Muscle of leg (tissue), 16 donors: ENCODE measurements at places on chromosomes 3 and 15. TPM values are rescaled to one million over a fixed set of nuclear protein-coding genes. Genes with fewer than 3 reads are reported as not detected.

MYEF2 gene
- 2.8 TPM for total RNA-seq

DNA sequence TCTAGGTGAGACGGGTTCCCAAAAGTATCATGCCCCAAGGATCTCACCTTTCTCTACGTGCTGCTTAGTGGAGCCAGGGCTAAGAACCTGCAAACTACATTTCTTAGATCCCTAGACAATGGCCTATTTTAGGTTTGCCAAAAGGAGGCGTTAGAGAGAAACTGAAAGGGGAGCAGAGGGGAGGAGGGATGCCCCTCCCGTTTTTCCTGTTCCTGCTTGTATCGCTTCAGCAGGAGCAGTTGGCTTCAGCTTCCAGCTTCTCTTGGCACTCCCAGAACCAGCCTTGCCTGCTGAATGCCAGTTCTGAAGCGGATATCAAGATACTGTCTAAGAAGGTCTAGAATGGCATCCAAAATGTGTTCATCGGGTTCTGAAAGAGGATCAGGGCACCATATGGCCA is 58.4 kb upstream of the ABHD17C start:
- H3K4me1 ChIP-seq, result no peaks in the 10 kb centered on the region
- H3K4me3 ChIP-seq, result no peak overlapping the region
- DNase-seq, result no peak
- no peaks in the 10 kb centered on the region for H3K36me3 ChIP-seq

- peaks cover 24% of the 10 kb centered on the region for H3K36me3 ChIP-seq
- no peak overlapping the region for H3K4me3 ChIP-seq
- H3K27me3 ChIP-seq, result no peaks in the 10 kb centered on the region
These were observed 109.8 kb upstream of the TSPAN3 start for GRCh38 chr15:77180757-77181156.

DNA sequence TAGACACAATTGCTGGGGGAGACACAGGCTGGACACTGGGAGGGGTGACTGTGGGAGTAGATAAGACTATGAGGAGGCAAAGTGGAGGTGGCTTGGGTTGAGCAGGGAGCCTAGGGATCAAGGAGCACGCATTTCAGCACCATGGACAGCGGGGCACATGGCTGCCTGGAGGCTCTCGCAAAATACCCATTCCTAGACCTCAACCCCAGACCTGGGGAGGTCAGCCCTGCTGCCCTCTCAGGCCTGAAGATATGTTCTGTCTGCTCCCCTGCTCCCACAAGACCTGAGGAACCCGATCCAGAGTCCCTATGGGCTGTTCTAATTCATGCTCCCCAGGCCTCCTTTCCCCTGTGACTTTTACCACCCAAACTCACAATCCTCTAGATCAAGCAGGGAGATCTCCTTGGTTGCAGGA is 16.0 kb upstream of the CPEB1 start:
- no peak overlapping the region for H3K27ac ChIP-seq
- no peaks in the 10 kb centered on the region for H3K4me1 ChIP-seq
- no peaks in the 10 kb centered on the region for H3K27me3 ChIP-seq

ARRDC4 gene
- total RNA-seq, result 19.2 TPM

DNA sequence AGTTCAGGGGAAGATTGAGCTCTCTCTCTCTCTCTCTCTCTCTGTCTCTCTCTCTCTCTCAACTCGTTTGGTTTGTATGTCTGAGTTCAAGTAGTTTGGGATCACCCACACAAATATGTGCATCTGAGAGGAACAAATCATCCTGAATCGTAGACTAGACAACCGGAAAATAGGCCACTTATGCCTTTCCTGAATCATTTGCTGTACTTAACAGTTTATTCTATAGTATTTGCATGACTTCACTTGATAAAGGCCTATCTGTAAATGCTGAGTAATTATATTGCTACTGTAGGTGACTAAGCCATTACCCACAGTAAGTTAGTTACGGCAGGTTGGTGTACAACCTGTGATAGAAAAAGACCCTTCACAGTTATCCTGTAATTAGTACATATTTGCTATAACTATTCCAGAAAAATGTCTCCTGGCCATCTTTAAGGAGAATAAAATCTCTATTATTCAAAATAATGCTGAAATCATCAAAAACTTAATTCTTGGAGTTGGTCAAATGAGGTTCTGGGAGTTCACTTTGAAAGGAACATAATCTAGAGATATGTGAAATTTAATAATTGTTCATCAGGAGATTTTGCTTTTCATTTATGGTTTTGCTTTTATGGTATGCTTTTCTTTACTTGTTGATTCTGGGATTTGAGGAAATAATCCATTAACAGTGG is 31.1 kb downstream of the OXSM start:
- H3K4me1 ChIP-seq, result no peaks in the 10 kb centered on the region
- no peak overlapping the region for H3K4me3 ChIP-seq
- no peak for DNase-seq
- H3K36me3 ChIP-seq, result no peaks in the 10 kb centered on the region
- H3K27ac ChIP-seq, result no peak overlapping the region
- no peaks in the 10 kb centered on the region for H3K27me3 ChIP-seq

- no peak overlapping the region for H3K4me3 ChIP-seq
- no peaks in the 10 kb centered on the region for H3K27me3 ChIP-seq
- DNase-seq, result peak; percentile 54
- H3K36me3 ChIP-seq, result no peaks in the 10 kb centered on the region
- H3K4me1 ChIP-seq, result no peaks in the 10 kb centered on the region
These were observed 175.7 kb upstream of the KBTBD8 start for GRCh38 chr3:66822186-66823008.

DNA sequence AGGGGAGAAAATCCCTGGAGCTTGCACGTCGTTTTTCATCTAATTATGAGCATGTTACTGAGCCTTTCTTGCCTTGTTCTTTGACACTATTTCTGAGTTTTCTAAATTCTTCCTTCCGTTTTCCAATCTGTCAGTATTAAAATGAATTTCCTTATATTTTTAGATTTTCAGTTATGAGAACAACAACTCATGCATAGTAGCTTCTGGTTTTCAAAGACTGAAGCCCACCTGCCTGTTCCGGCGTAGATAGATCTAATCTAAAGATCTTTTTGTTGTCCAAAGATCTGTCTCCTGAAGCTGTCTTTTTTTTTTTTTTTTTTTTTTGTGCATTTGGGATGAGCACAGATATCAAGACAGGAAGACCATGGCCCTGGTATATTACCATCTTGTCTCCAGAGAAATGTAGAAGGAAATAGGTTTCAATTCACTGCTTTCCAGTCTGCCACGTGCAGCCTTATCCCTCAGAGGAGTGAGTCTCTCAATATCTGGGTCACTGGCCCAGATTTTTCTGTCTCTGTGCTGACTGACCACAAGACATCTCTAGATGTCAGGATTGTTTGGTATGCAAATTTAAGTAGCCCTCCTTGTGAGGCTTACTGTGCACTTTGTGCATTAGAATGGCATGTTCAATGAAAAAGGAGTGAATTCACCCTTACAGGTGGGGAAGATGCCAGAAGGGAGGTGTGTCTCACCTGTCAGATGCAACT is 222.3 kb upstream of the TMC3 start:
- H3K27ac ChIP-seq, result no peak overlapping the region
- no peaks in the 10 kb centered on the region for H3K4me1 ChIP-seq
- H3K36me3 ChIP-seq, result no peaks in the 10 kb centered on the region
- H3K4me3 ChIP-seq, result no peak overlapping the region
- DNase-seq, result no peak
- no peaks in the 10 kb centered on the region for H3K27me3 ChIP-seq

ULK4 gene
- 5.6 TPM for total RNA-seq

GRCh38 chr3:39372833-39373232 is 10.3 kb upstream of the SLC25A38 start:
- no peak for DNase-seq
- no peak overlapping the region for H3K4me3 ChIP-seq
- no peaks in the 10 kb centered on the region for H3K4me1 ChIP-seq
- H3K27ac ChIP-seq, result no peak overlapping the region

GRCh38 chr3:105798381-105798934 is 70.4 kb downstream of the CBLB start:
- no peak overlapping the region for H3K27ac ChIP-seq
- no peak overlapping the region for H3K4me3 ChIP-seq
- no peaks in the 10 kb centered on the region for H3K27me3 ChIP-seq
- peak; percentile 55 for DNase-seq
- H3K36me3 ChIP-seq, result no peaks in the 10 kb centered on the region

GRCh38 chr3:197686899-197687298 is 49.8 kb downstream of the RUBCN start:
- no peak for DNase-seq
- H3K4me3 ChIP-seq, result no peak overlapping the region
- no peak overlapping the region for H3K27ac ChIP-seq
- H3K4me1 ChIP-seq, result no peaks in the 10 kb centered on the region

- no peak overlapping the region for H3K27ac ChIP-seq
- no peak overlapping the region for H3K4me3 ChIP-seq
- H3K4me1 ChIP-seq, result peaks cover 5% of the 10 kb centered on the region
These were observed 513.5 kb upstream of the PROK2 start for GRCh38 chr3:72298201-72299152.

DNA sequence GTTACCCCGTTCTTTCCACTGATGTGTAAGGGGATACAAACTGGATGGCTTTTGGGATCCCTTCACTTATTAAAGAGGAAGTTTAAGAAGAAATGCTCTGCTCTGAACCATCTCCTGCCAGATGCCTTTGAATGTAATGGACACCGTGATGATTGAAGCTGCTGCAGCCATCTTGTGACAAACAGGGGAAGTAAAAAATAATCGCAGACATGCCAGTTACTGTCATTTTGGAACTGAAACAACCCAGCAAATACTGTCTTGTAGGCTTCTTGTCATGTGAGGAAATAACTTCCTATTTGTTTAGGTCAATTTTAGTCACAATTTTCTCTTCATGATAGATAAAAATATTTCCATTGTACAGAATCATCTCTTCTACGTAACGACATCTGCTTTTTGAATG is 224.0 kb downstream of the CHL1 start:
- H3K27me3 ChIP-seq, result no peaks in the 10 kb centered on the region
- no peak overlapping the region for H3K27ac ChIP-seq
- H3K4me1 ChIP-seq, result no peaks in the 10 kb centered on the region
- H3K4me3 ChIP-seq, result no peak overlapping the region
- H3K36me3 ChIP-seq, result no peaks in the 10 kb centered on the region

LRRC31 gene
- not detected for total RNA-seq

- no peak for DNase-seq
- H3K27me3 ChIP-seq, result no peaks in the 10 kb centered on the region
- no peak overlapping the region for H3K27ac ChIP-seq
- no peaks in the 10 kb centered on the region for H3K36me3 ChIP-seq
- no peak overlapping the region for H3K4me3 ChIP-seq
These were observed 46.6 kb downstream of the CRYGS start for GRCh38 chr3:186497608-186498007.

GRCh38 chr3:70249509-70250160 is 62.8 kb downstream of the MDFIC2 start:
- no peaks in the 10 kb centered on the region for H3K4me1 ChIP-seq
- no peaks in the 10 kb centered on the region for H3K27me3 ChIP-seq
- H3K27ac ChIP-seq, result no peak overlapping the region
- H3K36me3 ChIP-seq, result no peaks in the 10 kb centered on the region
- no peak overlapping the region for H3K4me3 ChIP-seq

CFAP20DC gene
- 1.5 TPM for total RNA-seq

DNA sequence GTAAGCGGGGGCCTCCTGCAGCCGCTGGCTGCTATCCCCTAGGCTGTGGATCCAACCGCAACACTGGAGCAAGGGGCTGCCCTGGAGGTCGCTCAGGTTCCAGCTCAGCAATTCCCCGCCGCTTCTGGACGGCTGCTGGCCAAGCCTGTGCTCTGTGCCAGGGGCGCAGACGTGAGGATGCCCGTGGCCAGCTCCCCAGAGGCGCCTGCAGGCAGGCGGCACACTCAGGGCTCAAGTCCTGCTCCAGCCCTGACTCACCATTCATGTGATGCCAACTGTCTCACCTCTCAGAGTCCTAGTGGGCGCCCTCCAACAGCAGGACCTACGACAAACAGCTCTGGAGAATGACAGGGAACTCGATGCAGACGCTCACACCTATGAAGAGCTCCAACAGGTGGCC is 31.6 kb downstream of the KLHL25 start:
- DNase-seq, result no peak
- no peaks in the 10 kb centered on the region for H3K27me3 ChIP-seq
- peaks cover 21% of the 10 kb centered on the region for H3K36me3 ChIP-seq
- H3K27ac ChIP-seq, result no peak overlapping the region
- peaks cover 62% of the 10 kb centered on the region for H3K4me1 ChIP-seq

GNB4 gene
- 43.8 TPM for total RNA-seq

DNA sequence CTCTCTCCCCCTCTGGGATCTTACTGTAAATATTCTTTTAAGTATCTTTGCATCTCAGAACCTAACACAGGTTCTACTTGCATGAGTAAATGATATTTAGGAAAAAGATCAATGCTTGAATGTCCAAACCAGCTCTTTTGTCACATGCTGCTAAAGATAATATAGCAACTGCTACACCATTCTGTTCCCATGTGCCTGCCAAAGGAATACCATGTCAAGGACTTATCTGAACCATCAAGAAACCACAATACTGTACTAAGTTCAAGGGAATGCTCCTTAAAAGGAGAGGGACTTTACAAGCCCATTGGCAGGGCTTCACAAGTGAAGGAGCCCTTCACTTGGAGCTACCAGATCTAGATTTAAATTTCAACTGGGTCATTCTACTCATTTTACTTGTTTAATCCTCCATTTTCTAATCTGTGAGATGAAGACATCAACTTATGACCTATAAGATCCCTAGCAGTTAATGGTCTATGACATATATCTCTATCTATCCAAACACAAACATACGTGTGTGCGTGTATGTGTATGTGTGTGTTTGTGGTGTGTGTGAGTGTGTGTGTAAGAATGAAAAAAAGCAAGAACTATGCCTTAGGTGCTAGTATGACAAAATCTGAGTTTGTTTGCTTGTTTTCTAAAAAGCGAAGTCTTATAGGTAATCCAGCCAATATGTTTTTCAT is 13.0 kb upstream of the SEC62 start:
- H3K27me3 ChIP-seq, result peaks cover 3% of the 10 kb centered on the region
- no peaks in the 10 kb centered on the region for H3K36me3 ChIP-seq
- DNase-seq, result no peak

- H3K4me3 ChIP-seq, result no peak overlapping the region
- no peaks in the 10 kb centered on the region for H3K36me3 ChIP-seq
- no peaks in the 10 kb centered on the region for H3K4me1 ChIP-seq
- DNase-seq, result peak; percentile 67
- H3K27me3 ChIP-seq, result no peaks in the 10 kb centered on the region
These were observed 429.5 kb downstream of the NAALADL2 start for GRCh38 chr3:175288621-175289020.

- DNase-seq, result no peak
- H3K27ac ChIP-seq, result no peak overlapping the region
- H3K4me1 ChIP-seq, result no peaks in the 10 kb centered on the region
- H3K36me3 ChIP-seq, result no peaks in the 10 kb centered on the region
These were observed 29.4 kb downstream of the ULK4 start for GRCh38 chr3:41932464-41932863.

DNA sequence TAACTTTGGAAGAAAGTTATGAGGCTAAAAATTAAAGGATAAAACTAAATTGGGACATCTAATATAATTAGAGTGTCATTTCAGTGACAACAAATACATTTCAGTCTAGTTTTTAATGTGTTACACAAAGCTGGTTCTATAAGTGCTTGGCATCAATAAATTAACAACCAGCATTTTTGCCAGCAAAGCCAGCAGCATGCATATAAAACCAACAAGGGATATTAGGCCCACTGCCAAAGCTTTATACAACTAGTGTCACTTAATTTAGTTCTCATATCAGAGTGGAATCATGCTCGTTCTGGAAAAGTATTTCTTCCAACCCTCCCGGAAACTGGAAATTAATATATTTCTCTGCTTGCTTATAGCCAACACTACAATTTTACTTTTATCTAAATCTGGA is 88.8 kb downstream of the THBS1 start:
- H3K36me3 ChIP-seq, result no peaks in the 10 kb centered on the region
- H3K27ac ChIP-seq, result no peak overlapping the region
- no peaks in the 10 kb centered on the region for H3K4me1 ChIP-seq
- H3K4me3 ChIP-seq, result no peak overlapping the region
- no peaks in the 10 kb centered on the region for H3K27me3 ChIP-seq

PP2D1 gene
- total RNA-seq, result not detected
